ENCODE measurements at places on chromosomes 6 and 20.

DNA sequence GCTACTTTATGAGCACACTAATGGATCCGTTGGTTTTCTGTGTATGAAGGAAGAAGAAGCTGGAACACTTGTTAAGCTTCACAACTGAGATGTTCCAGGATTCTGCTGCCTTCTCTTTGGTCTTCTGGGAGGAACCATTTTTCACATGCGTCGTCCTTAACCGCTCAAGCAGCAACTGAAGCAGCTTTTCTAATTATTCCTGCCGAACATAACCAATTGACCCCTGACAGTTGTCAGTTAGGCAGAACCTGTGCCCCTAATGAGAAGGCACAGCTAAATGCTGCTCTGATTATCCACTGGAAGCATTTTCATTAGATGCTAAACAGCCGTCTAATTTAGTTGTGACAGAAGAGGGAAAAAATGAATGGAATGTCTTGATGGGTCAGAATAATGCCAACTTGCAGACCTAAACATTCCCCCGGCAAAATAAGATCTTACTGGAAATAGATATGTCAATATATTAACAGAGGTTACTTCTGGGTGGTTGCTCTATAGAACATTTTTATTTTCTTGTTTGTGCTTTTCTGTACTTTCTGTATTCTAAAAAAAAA is 85.0 kb upstream of the SMLR1 start:
- DNase-seq = no peak

GRCh38 chr6:34205466-34205865 is 31.2 kb upstream of the HMGA1 start:
- no peak for DNase-seq

GRCh38 chr20:2300420-2300819 is 4.6 kb downstream of the TGM3 start:
- DNase-seq = no peak

DNA sequence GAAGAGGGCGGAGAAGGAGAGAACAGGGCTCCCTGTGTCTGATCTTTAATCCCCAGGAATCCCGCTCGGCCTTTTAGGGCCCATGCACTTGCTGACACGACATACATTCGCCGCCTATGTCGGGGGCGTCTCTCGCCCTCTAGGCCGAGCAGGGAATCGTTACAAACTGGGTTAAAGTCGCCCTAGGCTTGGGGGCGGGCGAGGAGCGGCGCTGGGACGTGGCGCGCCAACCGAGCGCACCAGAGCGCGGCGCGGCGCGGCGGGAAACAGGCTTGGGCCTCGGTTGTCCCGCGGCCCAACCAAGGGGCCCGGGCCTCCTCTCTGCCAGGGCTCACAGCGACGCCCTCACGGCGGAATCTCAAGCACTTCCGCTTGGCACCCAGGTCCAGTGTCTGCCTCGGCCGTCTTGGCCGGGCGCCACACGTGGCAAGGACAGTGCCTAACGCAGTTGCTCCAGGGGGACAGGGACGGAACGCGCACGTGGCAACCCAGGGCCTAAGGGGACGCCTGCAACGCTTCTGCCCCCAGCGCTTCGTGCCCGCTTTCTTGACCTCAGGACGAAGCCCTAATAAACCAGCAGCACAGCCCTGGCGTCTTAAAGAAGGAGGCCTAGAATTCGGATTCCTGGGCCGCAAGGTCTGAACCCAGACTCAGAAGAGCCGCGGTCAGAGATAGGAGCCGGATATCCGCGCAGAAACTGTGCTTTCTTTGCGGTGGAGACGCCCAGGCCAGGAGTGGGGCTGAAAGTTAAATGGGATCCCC is 71.5 kb downstream of the NCR2 start:
- no peak for DNase-seq

GRCh38 chr6:98937351-98937750 is 10.4 kb downstream of the FBXL4 start:
- no peak for DNase-seq

GRCh38 chr20:19835533-19836222 is 77.6 kb downstream of the RIN2 start:
- no peak for DNase-seq

DNA sequence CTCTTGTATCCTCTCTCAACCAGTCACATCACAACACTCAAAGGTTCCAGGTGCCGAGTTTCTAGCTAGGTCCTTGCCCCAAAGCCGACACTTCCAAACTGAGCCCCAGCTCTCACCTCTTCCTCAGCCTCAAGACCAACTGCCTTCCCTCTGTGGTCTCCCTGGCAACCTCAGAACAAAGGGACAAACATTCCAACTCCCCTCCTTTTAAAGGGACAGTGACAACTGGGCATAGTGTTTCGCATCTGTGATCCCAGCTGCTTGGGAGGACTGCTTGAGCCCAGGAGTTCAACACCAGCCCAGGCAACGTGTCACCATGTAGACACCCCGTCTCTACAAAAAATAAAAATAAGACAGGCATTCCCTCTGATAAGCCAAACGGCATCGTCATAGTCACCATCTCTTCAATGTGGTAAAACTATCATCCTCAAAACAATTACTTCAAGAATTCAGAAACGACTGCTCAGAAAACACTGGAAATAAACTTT is 11.3 kb downstream of the DIDO1 start:
- DNase-seq = no peak

DNA sequence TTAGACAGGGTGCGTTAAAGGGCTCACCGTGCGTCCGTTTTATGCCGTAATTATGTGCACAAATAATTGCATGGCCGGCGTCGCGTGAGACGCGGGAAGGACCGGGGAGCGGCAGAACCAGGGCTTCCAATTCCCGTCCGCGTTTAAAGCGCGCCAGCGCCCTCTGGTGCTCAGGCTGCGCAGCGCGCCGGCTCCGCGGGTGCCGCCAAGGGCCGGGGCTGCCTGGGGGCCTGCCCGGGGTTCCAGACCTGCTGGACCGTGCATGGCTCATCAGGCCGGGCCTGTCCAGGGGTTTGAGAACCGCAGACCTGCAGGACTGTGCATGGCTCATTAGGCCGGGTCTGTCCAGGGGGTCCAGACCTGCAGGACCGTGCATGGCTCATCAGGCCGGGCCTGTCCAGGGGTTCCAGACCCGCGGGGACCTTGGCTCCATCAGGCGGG is 369.0 kb downstream of the THBS2 start:
- DNase-seq = peak; percentile 68

GRCh38 chr6:109186012-109186411 is 90.7 kb downstream of the CEP57L1 start:
- DNase-seq = no peak

DNA sequence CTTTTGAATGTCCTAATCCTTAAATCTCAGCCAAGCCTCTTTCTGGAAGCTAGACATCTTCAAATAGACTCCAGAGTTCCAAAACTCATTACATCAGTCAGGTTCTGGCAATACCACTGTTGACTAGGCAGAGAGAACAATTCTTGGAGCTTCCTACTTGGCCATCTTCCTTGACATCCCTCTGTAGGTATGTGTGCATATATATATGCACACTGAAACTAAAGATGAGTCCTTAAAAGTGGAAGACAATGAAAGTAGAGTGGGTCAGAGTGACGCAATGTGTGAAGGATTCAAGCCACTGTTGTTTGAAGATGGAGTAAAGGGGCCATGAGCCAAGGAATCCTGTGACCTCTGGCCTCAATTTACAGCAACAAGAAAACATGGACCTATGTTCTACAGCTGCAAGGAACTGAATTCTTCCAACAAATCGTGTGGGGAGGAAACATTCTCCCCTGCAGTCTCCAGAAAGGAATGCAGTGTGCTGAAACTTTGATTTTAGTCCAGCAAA is 18.7 kb upstream of the DUSP22 start:
- no peak for DNase-seq

DNA sequence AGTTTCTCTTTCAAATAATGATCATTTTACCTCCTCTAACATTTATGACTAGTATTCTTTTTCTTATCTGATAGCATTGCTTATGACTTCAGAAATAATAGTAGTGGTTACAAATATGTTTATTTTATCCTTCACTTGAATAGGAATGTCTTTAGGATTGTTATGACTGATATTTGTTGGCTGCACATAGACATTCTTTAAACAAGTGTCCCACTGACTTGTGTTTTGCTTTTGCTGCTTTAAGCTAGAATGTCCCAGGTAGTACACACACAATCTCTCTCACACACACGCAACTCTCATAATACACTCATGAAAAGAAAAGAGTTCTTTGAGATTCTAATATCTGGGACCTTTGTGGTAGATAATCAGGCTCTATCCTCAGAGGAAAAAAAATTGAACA is 21.6 kb downstream of the KIAA1586 start:
- DNase-seq = no peak

DNA sequence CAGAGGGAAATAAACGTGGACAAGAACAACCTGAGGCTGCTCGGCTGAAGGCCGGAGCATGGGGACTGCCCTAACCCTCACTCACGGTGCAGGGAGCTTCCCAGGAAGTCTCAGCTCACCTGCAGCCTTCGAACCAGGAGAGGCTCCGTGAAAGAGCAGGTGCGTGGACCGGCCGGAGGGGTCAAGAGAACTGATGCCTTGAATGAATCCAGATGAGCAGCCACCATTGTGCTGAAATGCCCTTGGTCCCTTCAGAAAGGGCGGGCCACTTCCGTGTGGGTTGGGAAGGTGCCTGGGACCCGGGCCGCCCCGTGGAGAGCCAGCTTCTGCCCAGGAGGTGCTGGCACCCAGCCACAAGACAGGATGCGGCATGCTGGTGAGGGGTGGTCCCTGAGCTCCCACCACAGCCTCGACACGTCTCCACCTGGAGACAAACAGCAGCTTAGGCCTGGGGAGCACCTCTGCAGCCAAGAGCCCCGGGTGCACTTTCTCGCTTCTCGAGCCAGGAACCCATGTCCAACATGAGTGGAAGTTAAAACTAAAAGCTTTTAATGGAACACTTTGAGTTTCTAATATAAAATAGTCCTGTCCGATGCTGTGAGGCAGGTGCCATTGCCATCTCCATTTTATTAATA is 83.5 kb downstream of the TTLL2 start:
- DNase-seq = no peak

DNA sequence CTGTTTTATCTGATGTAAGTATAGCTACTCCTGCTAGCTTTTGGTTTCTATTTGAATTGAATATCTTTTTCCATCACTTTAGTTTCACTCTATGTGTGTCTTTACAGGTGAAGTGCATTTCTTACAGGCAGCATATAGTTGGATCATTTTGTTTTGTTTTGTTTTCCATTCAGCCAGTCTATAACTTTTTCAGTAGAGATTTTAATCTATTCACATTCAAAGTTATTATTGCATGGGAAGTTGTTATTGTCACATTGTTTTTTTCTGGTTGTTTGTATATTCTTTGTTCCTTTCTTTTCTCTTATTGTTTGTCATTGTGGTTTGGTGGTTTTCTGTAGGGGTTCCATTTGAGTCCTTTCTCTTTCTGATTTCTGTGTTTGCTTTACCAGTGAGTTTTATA is 151.2 kb downstream of the PDE10A start:
- DNase-seq = no peak

- no peak for DNase-seq
Observed at GRCh38 chr6:31727717-31728671, 1.1 kb downstream of the DDAH2 start.

GRCh38 chr20:20205141-20205861 is 153.0 kb downstream of the CFAP61 start:
- DNase-seq = no peak

DNA sequence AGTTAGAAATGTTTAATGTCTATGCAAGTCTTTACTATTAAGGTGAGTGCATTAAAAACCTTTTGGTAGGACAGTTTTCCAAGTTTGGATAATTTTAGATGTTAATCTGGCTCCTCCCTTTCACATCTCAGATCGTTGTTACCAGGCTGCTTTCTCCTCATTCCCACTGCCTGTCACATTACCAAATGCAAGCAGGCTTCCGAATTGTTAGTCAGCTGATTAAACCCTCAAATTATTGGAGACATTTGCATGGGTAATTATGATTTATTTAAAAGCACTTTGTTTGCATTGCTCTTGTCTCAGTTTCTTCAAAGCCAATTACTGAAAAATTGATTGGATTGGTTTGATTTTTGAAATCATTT is 816.5 kb downstream of the KIF16B start:
- DNase-seq = no peak

GRCh38 chr6:75370011-75370410 is 85.4 kb upstream of the TMEM30A start:
- no peak for DNase-seq

DNA sequence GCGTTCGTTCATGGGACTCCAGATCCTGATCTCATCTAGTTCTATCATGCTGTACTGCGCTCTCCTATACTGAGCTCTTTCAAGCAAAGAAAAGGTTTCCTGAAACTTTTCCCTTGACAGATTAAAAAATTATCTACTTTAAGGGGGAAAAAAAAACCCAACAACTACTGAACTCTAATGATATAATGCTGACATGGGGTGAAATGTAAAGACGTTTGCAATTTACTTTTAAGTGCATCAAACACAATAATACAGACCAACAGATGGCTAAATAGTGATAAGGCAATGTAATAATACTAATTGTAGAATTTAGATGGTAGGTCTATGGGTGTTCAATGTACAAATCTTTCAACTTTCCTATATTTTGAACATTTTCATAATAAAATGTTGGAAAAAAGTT is 16.4 kb downstream of the TOMM34 start:
- no peak for DNase-seq

DNA sequence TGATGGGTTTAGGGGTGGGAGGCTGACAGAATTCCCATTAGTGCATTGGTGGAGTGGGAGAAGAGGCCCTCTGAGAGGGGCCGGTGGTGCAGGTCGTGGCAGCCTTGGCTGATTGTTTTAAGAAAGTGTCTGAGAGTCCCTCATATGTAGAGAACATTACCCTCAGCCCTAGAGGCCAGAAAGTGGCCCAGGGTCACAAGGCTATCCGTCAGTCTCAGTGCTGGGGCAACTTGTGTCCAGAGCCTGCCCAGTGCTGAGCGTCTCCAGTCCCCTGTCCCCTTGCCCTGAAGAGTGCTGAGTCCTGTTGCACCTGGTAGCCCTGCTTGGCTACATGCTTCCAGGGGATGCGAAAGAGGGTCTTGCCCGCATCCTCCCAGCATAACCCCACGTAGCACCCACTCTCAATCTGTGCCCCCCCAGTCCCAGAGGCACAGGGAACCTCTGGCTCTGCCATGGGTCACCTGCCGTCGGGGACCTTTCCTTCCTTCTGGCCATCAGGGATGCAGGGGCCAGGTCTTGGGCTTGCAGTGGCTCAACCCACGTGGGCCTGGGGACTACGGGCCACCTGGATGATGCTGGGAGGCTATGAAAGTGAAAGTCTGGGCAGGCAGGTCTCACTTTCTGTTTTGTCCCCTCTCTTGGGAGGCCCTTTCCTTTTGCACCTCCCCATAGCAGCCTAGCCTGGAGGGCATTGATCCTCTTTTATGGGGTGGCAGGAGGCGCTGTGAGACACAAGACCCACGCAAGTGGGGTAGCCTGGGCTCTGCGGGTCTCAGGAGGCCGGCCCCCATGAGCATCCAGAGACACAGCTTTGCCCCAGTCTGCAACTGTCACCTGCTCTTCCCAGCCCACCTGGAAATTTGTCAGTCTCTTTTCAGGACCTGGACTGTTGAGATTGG is 12.2 kb downstream of the DUSP15 start:
- no peak for DNase-seq

DNA sequence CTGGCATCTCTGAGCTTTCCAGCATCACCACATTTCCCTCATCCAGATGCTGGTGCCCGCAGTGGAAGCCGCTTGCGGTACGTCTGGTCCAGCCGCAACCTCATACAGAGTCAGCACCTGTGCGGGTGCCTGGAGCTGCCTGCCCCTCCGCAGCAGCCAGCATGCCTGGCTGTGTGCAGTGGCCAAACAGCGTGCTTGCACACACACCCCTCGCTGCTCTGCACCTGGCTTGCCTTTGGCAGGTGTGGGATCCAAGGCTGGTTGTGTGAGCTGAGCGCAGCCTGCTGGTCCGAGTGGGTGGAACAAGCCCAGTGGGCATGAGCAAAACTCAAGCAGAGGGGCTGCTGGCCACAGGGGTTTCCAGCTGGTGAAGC is 3.1 kb upstream of the HINT3 start:
- DNase-seq = no peak

GRCh38 chr6:24780206-24780605 is 5.5 kb downstream of the GMNN start:
- no peak for DNase-seq
